ENCODE measurements at places on chromosomes 13 and 19.

GRCh38 chr19:56091751-56092546 is 29.1 kb downstream of the ZNF787 start:
- no peak for DNase-seq

DNA sequence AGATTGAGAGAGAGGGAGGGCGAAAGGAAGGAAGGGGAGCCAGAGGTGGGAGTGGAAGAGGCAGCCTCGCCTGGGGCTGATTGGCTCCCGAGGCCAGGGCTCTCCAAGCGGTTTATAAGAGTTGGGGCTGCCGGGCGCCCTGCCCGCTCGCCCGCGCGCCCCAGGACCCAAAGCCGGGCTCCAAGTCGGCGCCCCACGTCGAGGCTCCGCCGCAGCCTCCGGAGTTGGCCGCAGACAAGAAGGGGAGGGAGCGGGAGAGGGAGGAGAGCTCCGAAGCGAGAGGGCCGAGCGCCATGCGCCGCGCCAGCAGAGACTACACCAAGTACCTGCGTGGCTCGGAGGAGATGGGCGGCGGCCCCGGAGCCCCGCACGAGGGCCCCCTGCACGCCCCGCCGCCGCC is at the start of gene TNFSF11:
TNFSF11 (plus strand) TSS at position 142 of the 400 bp plus-strand sequence; CDS start at position 294, 152 bp downstream.
- no peak for DNase-seq

DNA sequence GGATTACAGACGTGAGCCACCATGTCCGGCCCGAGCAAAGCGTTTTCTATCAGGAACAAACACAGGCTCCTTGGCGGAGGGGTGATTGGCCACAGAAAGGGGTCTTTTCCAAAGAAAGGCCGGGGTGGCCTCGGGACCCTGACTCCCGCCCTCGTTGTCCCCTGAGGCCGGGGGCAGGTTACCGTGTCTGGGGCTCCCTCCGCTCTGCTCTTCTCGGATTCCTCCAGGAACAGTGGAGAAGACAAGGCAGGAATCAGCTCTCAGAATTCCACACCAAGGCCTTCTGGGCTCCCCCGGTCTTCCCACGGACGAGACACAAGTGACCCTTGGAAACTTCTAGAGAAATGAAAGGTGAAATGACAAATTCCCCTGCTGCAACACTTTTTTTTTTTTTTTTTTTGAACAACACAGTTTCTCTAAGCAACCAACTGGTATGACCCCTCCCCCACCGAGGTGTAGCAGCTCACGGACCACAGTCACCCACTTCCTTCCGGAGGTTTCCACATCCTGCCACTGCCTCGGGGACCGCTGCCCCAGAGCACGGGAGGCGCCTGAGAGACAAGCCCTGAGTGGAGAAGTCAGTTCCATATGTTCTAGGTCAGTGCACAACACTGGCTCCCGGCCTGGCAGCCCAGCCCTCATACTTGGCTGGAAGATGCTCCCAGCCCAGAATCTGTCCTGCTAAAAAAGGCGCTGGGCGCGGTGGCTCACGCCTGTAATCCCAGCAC is 11.0 kb downstream of the MOB3A start:
- DNase-seq: no peak

DNA sequence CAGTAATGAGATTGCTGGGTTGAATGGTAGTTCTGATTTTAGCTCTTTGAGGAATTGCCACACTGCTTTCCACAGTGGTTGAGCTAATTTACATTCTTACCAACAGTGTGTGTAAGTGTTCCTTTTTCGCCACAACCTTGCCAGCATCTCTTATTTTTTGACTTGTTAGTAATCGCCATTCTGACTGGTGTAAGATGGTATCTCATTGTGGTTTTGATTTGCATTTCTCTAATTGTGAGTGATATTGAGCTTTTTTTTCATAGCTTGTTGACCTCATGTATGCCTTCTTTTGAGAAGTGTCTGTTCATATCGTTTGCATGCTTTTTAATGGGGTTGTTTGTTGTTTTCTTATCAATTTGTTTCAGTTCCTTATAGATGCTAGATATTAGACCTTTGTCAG is 245.0 kb downstream of the MTUS2 start:
- no peak for DNase-seq

GRCh38 chr13:32114284-32114950 is 82.8 kb downstream of the FRY start:
- DNase-seq: no peak

DNA sequence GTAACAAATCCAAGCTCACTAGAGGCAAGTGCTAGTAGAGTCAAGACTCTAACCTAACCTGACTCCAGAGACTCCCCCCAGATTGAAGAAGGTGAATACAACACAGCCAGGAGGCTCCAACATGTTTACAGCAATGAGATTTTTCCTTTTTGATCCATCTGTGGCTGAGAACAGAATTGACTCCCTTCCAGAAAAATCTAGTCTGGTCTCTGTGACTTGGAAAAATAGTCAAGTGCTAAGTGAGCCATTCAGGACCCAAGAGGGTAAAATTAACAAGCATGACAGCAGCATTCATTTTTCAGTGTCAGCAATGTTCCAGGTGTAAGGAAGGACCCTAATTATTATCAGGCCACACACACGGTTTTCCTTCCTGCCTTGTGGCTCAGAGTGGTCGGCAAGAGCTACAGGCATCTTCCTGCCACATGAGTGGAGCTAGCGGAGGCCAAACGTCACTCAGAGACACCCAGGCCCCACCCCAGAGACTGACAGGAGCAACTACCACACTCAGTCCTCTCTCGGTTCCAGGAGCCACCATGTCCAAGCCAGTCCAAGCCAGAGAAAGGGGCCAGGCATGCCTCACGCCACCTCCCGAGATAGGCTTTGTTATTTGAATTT is 395.1 kb downstream of the FOXO1 start:
- DNase-seq: no peak

DNA sequence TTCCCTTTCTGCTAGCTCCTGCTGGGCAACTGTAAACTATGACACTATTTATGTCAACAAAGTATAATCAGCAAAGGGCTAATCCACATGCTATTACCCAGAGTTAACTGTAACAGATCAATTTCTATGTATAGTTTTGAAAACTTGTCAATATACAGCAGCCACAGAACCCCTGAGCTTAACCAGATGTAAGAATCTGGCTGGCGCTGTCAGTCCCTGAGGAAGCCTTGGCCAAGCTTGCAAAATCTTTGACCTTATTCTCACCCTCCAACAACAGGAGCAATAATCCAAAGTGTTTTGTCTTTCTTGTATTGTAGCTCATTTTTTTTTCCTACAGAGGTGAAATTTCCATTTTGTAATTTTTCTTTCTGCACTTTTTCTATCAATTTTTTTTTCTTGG is 1230.1 kb upstream of the SLC10A2 start:
- DNase-seq: no peak

DNA sequence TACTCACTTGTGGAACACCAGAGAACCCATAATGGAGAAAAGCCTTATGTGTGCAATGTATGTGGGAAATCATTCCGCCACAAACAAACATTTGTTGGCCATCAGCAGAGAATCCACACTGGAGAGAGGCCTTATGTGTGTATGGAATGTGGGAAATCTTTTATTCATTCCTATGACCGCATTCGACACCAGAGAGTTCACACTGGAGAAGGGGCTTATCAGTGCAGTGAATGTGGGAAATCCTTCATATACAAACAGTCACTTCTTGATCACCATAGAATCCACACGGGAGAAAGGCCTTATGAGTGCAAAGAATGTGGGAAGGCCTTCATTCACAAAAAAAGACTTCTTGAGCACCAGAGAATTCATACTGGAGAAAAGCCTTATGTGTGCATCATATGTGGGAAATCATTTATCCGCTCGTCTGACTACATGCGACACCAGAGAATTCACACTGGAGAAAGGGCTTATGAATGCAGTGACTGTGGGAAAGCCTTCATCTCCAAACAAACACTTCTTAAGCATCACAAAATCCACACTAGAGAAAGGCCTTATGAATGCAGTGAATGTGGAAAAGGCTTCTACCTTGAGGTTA is 10.9 kb downstream of the ZNF549 start:
- DNase-seq: no peak

DNA sequence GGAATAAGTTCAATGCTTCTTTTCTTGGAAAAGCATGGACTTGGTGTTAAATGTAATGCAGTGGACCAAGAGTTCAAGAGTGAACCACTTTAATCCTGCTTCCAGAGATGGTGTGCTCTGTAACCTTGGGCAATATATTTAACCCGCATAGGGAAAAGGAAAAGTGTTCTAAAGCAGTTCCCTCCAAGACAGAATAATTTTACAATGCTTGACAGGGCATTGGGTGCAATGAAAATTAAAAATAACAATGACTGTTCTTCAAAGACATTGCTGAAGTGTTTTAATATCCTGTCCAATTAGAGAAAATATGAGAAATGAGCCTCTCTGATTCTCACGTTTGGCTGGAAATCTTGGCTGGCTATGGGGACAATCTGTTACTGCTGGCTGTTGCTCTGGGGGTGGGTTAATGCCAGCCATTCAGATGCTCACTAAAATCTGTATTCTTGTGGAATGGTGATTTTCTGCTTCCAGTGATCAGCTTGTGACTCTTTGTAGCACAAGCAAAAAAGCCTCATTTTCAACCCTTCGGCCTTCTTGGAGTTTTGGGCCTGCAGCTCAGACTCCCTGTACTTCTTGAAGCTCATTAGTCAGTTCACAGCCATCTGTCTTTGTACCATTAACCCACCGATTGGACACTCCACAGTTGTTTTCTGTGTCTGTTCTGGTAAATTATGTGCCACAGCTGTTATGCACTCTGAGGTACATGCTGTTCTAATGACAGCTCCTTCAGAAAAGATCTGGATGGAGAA is 310.6 kb downstream of the LMO7 start:
- no peak for DNase-seq

GRCh38 chr19:1455002-1455335 is 5.0 kb downstream of the APC2 start:
- no peak for DNase-seq

All from NCI-H1048 (cell line).